ENCODE measurements at places on chromosomes 7 and 10. TPM values are rescaled to one million over a fixed set of nuclear protein-coding genes. Genes with fewer than 3 reads are reported as not detected.

DNA sequence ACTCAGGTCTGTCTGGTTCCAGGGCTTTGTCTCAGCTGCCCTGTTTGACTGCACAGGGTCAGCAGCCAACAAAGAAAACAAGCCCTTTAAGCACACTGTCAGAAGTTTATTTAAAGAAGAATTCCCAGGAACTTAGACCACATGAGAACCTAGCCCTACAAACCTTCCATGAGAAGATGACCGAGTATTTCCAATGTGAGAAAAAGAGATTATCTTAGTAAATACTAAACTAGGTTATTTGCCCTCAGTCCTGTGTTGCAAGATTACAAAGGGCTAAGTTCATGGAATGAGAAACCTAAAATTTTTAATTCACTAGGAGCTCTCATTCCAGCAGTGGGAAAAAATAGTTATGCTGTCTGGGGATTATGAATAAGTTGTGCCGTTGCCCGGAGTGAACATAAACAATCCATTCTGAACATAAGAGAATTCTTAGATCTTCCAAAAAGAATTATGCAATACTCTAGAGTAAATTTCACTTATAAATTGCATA is 46.7 kb downstream of the NOC3L start:
- no peak for DNase-seq

DNA sequence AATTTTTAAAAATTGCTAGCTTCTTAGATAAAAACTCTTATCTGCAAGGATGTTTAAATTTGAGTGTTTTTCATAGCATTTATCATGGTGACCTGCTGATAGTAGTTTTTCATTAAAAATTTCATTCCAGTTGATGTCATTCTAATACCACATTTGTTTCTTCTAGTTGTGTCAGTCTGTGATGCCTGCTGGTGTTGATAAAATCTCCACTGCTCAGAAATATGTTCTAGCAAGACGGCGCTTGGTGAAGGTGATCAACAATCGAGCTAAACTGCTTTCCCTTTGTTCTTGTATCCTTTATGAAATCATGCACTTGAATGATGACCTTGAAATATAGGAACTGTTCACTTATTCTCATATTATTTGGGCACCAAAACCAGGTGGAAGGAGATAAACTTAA is 17.6 kb upstream of the STMP1 start:
- DNase-seq, result no peak

GRCh38 chr7:44195889-44196288 is 4.9 kb upstream of the YKT6 start:
- no peak for DNase-seq

DNA sequence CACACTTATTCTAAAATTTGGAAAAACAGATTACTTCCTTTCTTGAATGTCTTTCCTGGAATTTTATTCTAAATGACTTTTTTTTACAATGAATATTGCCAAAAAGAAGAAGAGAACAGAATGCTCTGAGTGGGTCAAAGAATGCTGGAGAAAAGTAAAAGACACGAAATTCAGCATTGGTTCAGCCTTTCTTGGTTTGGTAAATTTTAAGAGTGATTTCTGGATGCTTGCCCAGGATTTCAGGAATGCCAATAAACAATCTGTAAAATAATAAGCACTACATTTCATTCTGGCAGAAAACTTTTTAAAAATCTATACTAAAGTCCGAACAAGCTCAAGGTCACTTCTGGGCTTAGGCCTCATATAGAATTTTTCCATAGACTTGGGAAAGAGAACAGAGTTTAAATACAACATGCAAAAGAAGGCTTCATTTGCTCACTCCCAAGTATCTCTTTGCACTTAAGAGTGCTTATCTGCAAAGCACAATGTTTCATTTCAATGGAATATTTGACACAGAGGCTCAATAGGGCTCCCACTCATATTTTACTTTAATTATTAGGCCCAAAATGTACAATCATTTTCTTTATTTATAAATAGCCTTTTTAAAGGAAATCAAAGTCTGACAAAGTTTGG is 359.5 kb upstream of the ANKRD30A start:
- no peak for DNase-seq

GRCh38 chr10:122445469-122445868 is 9.0 kb upstream of the ARMS2 start:
- DNase-seq, result no peak

GRCh38 chr10:69979174-69979573 is 73.5 kb upstream of the MACROH2A2 start:
- DNase-seq, result no peak

DNA sequence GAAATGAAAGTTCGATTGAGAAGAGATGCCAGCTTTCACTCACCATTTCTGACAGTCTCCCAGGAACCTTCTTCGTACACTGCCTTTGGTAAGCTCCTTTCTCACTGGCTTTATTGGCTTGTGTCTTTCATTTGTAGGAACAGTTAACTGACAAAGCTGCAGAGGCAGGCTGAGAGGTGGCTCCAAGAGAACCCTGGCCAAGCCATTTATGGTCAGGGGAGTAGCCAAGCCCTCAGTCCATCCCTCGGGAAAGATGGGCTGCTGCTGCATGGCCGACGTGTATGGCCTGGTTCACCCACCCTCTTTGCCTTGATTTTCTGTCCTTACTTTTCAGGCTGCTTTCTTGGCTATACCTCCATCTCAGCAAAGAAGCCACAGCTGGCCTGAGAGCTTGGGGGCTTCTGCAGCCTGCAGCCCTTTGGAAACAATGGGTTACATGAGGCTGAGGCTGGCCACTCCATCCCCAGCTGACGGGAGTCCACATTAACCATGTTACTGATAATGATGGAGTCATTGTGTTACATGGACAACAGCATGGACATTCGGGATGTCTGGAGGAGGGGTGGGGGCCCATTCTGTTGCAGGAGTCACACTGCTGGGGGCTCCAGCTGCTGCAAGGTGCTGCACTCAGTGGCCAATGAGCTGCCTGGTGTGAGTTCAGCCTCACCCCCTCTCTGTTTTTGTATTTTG is at the start of gene OPALIN:
Gene OPALIN (minus strand): TSS at position 152 of the 690 bp plus-strand sequence. CDS start 106 bp downstream, at position 46.
- DNase-seq, result no peak

DNA sequence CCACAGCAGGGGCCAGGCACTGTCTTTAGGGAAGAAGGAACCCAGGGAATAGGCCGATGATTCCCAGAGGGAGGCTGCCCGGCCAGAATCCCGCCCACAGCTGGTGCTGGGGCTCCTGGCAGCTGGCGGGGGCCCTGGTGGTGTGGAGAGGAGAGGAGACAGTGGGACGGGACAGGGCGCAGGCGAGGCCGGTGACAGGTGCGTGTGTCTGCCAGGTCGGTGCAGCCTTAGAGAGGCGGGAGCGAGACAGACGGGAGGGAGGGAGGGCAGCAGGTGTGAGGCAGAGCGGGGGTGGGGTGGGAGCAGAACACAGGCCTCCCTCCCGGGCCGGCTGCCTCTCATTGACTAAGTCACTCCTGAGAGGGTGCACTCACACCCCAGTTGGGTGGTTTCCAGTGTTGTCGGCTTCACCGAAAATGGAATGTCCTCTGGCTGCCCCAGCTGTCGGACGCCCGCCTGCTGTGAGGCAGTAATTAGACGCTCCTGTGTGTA is 55.2 kb downstream of the ELFN1 start:
- DNase-seq, result no peak

GRCh38 chr10:51106311-51106945 is 32.1 kb downstream of the PRKG1 start:
- DNase-seq, result no peak

- peak; percentile 73 for DNase-seq
Measured at GRCh38 chr7:150322833-150323681, at the start of the genes ACTR3C and LRRC61. TSS of gene ACTR3C (minus strand) at chr7:150323545. CDS start at chr7:150295296, 28,249 bp downstream. TSS of gene LRRC61 (plus strand) at chr7:150323355. CDS start at chr7:150336862, 13,507 bp downstream.

- no peak for DNase-seq
Measured at GRCh38 chr7:38831259-38831996, 77.6 kb downstream of the VPS41 start.

- DNase-seq, result peak; percentile 14
Measured at GRCh38 chr10:1130226-1130625, 74.0 kb downstream of the WDR37 start.

GRCh38 chr10:3568392-3568791 is 216.6 kb downstream of the KLF6 start:
- no peak for DNase-seq

- peak; percentile 52 for DNase-seq
Measured at GRCh38 chr7:159027789-159028507, 116.7 kb downstream of the VIPR2 start.

DNA sequence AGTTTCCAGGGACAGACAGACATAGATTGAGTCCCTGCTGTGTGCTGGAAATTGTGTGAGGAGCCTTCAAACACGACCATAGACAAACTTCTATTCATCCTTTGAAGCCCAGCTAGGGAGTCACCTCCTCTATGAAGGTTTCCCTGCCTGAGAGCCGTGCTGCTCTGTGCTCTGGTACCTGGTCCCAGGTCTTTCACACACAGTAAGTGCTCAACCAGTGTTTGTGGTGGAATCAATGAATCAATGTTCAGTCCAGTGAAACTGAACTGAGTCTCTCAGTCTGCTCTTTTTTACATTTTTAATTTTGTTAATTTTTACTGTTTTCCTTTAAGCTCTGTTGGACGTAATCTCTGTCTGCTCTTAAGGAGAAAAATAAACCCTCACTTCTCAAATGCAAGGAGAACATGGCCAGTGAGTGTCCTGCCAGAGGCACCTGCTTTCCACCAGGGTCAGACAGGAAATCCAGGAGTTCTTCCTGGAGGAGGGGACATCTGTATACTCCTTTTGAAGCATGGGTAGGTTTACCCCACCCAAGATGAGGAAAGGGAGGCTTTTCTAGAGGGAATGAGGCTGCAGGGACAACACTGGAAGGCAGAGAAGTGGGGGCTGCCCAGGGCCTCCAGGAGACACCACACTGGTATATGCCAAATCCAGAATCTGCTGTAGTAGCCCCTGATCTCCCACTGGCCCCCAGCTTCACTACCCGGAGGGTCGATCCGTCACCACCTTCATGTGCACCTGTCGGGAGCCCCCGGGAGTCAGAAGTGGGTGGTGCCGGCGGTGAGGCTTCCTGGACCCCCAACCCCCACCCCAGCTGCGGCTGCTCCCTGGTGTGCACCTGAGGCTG is 56.3 kb downstream of the MICALL2 start:
- DNase-seq, result no peak

DNA sequence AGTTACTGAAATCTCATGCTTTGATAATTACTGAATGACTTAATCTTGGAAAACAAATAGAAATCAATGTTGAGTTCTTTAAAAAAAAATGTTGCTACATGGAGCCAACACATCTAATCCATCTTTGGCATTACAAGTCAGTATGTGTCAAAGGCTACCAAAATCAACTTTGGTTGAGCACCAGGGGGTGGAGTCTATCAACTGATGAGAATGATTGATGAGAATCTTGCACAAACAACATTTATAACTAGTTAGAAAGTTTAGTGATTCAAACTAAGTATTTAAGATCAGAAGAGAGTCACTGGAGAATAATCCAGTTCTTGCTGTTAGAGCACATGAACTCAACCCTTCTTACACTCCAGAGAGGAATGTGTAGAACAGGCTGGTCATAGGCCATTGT is 70.5 kb upstream of the LRRC17 start:
- DNase-seq, result no peak

- DNase-seq, result no peak
Measured at GRCh38 chr10:77653210-77653609, 15.6 kb upstream of the KCNMA1 start.

GRCh38 chr7:50310361-50310760 is 5.8 kb downstream of the IKZF1 start:
- no peak for DNase-seq

DNA sequence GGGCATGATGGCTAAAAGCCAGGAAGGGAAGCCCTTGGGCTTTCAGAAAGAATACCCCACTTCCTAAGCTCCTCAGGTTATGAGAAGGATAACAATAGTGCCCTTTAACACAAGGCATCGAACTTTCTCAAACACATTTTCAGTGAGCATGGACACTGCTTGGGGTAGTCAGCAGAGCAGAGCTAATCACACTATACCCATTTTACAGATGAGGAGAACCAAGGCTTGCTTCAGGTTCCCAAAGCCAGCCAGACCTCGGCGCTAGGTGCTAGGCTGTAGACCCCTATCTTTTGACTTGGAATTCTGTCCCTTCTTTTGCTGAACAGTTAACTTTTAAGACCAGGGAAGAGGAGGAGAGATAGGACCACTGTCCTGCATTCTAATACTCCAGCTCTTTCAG is 1.8 kb downstream of the NEURL1 start:
- no peak for DNase-seq

- DNase-seq, result no peak
Measured at GRCh38 chr7:134702366-134703240, 56.0 kb downstream of the BPGM start.

GRCh38 chr7:44445986-44446671 is 44.3 kb downstream of the NUDCD3 start:
- DNase-seq, result no peak

DNA sequence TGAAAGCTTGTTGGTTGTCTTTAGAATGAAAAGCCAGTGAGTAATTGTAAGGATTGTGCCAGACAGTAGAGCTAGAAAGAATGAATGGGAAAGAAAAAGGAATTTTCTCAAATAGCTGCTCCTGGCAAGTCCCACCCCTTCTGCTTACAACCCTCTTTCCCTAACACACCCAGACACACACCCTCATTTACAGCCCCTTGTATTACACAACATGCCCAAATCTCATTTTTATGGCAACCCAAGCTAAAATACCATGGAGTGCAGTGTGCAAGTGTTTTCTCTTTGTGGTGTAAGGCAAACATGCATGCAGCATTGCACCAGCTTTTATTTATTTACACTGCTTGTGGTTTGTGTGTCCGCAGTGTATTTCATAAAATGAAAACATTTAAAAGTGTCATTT is 1.5 kb downstream of the PRKAR2B start:
- peak; percentile 62 for DNase-seq

DNA sequence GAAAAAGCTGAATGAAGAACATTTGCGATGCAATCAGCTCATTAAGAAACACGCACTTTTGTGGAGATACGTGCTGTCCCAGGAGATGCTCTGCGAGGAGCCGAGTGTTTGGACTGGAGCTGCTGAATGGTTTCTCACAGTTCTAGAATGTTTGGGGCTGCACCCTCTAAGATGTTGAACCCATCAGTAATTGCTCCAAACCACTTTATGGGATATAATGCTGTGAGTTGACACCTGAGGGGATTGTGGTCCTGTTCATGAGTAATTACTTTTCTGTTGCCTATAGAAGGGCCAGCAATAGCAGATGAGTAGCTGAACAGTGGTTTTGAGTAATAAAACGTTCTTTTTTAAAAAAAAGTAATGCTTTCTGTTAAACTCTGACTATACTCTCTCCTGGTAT is 63.1 kb downstream of the IKZF1 start:
- no peak for DNase-seq

DNA sequence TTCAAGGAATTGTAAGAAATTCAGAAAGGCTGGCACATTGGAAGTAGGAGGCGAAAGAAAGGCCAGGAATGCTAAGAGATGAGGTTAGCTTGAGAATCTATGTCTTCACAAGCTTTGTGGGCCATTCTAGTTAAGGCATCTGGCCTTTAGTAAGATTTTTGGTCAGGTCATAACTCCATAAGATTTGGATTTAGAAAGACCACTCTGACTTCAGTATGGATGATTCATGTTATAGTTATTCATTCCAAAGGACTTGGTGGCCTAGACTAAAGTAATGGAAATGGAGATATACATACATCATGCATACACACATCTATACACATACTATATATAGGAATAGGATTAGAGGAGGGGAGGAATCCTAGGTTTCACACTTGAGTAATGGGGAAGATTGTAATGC is 77.5 kb downstream of the SEPTIN7 start:
- DNase-seq, result no peak

LBX1 gene
- total RNA-seq, result not detected

SPDYE9 gene
- total RNA-seq, result not detected

SFTPA2 gene
- 5.6 TPM for total RNA-seq

PIP gene
- total RNA-seq, result not detected

PRKAR2B gene
- total RNA-seq, result 9.3 TPM

PRTFDC1 gene
- 8.1 TPM for total RNA-seq

MALRD1 gene
- total RNA-seq, result 0.27 TPM

HOXA5 gene
- 9.6 TPM for total RNA-seq

LRMDA gene
- 2.5 TPM for total RNA-seq

OPN1SW gene
- not detected for total RNA-seq

FXYD4 gene
- not detected for total RNA-seq

All from colonic mucosa (tissue), 4 donors.